SK-N-MC (cell line): ENCODE measurements at places on chromosomes 4 and X.

- DNase-seq: no peak
Observed at GRCh38 chr4:36174570-36174969, 69.7 kb downstream of the ARAP2 start.

- no peak for DNase-seq
Observed at GRCh38 chr4:1598206-1599025, 85.7 kb downstream of the FAM53A start.

DNA sequence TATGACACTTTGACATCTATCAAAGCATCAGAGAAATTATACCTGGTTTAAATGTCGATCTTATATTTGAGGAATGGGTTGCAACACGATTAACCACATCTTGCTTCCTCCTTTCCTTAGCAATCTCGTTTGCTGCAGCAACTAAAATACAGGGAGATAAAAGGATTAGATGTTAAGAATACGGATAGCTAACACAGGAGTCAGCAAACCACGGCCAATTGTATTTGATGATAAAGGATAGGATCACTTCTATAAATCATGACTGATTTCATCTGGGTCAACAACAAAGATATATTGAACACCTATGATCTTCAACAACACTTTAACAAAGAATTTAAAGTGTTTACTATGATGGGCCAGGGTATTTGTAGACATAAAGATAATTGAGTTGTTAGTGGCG is 5.0 kb downstream of the MAP7D3 start:
- DNase-seq: no peak

- no peak for DNase-seq
Observed at GRCh38 chrX:132169554-132169953, 41.7 kb upstream of the FRMD7 start.

DNA sequence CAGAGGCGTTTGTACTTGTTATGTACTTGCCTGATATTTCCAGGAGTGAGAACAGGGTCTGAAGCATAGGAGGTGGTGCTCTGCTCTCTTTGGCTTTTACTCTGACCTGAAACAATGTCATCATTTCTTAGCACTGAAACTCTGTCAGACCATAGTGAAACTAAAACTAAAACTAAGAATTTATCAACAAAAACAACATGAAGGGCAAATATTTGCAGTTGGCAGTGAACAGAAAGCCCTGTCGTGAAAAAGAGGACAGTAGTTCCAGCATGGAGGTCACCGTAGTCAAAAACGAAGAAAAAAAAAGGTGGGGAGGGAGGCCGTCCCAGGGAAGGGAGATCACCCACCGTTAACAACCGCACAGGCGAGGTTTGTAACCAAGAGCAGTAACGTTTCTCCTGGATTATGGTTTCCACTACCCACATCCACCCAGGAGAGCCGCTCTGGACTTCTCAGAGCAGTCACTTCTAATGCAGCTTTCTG is 97.5 kb downstream of the ANK2 start:
- no peak for DNase-seq

- no peak for DNase-seq
Observed at GRCh38 chrX:16022580-16023200, 100.7 kb upstream of the GRPR start.

DNA sequence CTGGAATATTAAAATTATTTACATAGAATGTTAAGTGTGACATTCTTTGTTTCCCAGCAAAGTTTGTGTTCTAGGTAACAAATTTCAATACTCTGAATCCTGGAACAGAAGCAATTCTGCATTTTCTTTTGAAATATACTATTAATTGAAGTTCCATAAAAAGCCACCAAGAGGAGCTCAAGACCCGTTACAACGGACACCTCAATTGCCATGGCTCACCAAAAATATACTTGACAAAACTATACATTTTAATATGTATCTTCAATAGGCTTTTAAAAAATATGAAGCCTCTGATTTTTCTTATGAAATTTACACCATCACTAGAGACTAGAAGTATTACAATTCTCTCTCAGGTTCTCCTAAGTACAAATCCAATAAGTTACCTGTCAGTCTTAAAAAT is 111.4 kb downstream of the NYX start:
- DNase-seq: no peak

DNA sequence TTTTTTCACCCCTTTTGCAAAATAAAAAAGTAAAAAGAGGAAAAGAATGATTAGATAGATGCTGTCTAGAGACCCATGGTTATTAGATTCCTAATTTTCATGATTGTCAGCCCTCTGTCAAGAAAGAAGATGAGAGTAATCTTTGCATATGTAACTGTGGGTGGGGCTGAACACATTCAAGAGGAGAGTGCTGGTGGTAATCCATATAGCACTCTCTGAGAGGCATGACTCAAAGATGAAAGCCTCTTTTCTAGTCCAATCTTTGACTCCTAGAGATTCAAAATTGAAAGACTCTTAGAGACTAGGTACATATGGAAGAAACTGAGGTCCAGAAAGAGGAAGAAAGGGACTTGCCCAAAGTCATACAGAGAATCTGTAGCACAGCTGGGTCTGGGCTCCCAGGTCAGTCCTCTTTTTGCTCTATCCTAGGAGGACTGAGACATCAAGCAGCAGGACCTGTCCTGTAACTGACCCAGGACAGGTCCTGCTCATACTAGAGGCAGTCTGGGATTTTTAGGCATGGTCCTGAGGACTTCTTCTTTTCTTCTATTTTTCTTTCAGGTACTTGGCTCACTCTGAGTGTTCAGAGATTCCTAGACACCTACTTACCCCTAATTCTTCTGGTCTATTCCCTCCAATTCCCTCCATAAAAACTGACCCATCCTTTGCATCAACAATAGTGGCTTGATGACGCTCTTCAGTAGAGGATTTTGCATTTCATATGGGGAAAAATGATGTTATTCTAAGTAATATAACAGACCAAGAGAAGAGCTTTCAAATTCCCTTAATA is 23.8 kb downstream of the VSIG4 start:
- no peak for DNase-seq

- no peak for DNase-seq
Observed at GRCh38 chrX:12892716-12893115, 13.7 kb upstream of the TLR8 start.

DNA sequence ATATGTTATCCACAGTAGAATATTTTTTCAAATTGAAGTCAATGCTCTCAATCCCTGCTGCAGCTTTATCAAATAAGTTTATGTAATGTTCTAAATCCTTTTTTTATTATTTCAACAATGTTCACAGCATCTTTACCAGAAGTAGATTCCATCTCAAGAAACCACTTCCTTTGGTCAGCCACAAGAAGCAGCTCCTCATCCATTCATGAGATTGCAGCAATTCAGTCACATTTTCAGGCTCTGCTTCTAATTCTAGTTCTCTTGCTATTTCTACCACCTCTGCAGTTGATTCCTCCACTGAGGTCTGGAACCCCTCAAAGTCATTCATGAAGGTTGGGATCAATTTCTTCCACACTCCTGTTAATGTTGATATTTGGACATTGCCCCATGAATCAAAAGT is 2301.3 kb upstream of the TENM3 start:
- no peak for DNase-seq

GRCh38 chrX:27966492-27966891 is 14.8 kb downstream of the DCAF8L1 start:
- DNase-seq: no peak

- no peak for DNase-seq
Observed at GRCh38 chrX:133495464-133496391, 80.4 kb upstream of the GPC4 start.

DNA sequence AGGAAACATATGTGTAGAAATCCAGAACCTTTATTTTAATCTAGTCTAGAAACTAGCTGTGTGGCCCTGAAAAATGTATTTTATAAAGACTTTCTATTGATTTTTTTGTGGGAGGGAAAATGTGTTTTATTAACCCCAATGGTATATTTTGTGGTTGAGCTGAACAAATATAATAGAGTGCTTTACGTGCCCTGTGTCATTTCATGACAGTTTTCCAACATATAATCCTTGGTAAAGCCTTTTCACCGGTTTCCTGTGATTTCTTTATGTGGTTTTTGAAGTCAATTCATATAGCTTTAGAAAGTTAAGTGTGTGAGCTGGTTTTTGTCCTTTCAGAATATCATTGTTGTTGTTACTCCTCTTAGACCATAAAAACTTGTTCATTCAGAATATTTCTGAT is 375.7 kb downstream of the ADGRL3 start:
- DNase-seq: no peak

- no peak for DNase-seq
Observed at GRCh38 chr4:94068753-94069719, 138.6 kb upstream of the SMARCAD1 start.

DNA sequence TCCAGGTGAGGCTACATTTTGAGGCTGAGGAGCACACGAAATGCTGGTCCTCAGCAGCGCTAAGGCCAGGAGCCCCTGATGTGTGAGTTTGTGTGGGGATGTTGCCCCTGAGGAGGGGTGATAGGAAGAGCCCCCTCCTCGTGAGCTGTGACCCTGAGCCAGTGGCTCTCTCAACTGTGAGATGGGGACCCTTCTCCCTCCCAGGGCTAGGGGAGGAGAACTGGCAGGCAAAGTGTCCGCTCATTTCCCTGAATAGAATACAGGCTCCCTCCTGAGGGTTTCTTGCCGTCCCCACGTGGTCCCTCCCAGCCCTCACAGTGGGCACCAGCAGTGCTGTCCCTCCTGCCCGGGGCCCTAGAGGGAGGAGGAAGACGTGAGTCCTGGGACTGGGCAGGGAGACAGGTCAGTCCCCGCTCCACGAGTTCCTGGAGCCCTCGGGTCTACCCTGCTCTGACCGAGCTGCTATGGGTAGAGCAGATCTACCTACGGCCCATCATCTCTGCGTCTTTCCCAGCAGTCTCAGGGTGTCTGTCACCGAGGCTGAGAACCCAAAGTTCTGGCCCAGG is 21.0 kb upstream of the TBC1D14 start:
- DNase-seq: no peak

DNA sequence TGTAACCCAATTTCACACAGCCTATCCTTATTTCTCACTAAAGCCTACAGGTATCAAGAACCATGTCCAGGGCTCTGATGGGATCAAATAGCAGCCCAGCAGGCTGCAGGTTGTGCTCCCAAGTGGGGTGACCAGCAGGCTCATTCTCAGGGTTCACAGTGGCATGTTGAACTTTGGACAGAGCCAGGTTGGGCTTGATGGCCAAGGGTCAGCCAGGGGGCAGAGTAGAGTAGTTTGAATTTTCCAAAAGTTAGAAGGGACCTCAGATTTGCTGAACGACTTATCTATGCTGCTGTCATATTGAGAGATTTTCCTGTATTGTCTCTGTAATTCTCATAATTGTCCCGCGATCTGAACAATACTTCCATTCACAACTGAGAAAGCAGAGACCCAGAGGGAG is 310.8 kb upstream of the BOD1L1 start:
- DNase-seq: no peak

DNA sequence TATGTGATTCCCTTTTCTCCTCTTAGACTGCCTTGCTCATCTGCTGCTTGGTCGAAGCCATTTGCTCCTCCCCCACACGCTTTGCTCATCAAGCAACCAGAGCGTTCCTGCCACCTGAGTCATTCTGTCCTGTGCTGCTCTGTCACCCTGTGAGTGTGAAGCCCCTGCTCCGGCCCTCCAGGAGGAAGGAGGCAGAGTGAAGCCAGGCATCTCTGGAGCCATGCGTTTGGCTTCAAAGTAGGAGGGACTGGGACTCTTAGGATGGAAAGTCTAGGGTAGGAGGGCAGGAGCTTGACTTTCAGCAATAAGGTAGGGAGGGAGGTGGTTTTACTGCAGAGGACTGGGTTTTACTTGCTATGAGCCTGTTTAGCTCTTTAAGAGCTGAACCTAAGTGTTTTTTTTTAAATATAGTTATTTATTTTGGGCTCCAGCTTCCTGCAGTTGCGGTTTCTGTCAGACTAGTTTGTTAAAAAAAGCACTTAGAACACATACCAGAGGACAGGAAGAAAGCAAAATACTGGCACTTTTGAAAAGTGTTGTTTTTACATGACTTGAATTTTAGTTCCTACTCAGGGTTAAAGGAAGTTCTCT is 63.6 kb downstream of the SPINK2 start:
- DNase-seq: no peak

GRCh38 chr4:89906777-89907521 is 12.3 kb downstream of the MMRN1 start:
- no peak for DNase-seq

DNA sequence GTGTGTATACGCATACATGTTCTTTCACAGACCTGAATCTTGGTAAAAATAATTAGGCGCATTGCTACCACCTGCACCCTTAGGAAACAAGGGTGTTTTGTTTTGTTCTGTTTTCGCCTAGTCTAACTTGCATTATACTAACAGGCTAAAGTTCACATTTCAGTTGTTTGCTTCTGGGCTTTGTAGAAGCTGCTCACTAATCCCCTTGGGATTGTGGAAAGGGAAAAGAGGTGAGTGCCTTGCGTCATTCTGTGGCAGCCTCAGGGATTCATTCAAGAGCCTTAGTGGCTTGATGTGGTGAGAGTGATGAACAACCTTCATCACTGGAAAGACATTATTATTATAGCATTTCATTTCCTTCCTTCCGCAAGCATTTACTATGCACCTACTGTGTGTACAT is 331.1 kb downstream of the ADGRL3 start:
- no peak for DNase-seq

- no peak for DNase-seq
Observed at GRCh38 chr4:141120036-141120593, 13.2 kb downstream of the RNF150 start.

DNA sequence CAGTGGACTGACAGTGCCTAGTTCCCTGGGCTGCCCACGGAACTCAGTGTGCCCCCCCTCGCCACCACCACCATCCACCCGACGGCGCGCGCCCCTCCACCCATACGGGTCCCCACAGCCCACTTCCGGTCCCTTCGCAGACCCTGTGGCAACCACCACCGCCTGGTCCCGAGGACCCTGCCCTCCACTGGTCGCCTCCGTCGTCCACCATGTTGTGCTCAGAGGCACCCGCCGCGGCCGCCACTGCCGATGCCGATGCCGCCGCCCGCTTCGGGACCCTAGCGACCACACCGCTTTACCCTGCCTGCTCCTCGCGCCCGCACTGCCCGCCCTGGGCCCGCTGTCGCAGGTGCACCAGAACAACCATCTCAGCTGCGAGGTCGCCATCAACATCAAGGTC is 66.5 kb upstream of the LANCL3 start:
- no peak for DNase-seq

- DNase-seq: no peak
Observed at GRCh38 chr4:85531560-85532341, 56.8 kb downstream of the ARHGAP24 start.

GRCh38 chrX:24526616-24527015 is 61.5 kb downstream of the PDK3 start:
- no peak for DNase-seq

DNA sequence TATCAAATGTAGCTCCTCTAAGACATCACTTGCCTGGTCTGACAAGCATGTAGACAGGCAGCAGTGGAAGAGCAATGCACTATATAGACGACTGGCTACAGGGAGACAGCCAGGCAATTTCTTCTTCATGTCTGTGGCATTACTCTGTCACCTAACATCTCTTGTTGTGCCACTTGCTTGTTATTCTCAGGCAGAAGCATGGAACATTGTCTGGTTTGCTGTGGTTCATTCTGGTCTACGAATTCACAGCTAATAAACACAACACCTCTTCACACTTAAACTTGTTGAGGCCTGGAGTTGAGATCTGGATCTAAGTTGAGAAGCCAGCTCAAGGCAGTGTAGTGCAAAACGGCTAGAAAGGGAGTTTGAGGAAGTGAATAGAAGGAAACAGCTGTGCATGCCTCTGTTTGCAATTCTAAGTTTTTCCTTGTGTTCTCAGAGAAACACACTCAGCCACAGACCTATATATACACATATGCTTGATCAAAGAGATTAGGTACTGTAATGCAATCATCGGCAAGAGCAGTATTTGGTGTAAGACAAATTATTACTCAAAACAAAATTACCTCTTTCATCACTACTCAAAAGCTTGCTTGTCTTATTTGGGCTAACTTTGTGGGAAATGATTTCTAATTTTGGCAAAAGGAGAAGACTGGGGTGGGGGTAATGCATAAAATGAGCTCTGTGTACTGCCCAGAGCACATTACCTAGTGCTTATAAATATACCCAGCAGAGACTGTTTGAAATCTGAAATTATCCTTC is 243.8 kb downstream of the PPP3CA start:
- no peak for DNase-seq
